Stimulated activated CD8-positive, alpha-beta memory T cell treated with anti-CD3 and anti-CD28 coated beads, Interleukin-15, amount 100 ng/mL, for 24 hours (primary cell): ENCODE measurements at places on chromosomes 12 and 14.

- no peak for DNase-seq
Measured at GRCh38 chr12:108702595-108703320, 28.6 kb downstream of the CORO1C start.

- no peak for DNase-seq
Measured at GRCh38 chr12:126706300-126706699, 1560.7 kb upstream of the TMEM132C start.

DNA sequence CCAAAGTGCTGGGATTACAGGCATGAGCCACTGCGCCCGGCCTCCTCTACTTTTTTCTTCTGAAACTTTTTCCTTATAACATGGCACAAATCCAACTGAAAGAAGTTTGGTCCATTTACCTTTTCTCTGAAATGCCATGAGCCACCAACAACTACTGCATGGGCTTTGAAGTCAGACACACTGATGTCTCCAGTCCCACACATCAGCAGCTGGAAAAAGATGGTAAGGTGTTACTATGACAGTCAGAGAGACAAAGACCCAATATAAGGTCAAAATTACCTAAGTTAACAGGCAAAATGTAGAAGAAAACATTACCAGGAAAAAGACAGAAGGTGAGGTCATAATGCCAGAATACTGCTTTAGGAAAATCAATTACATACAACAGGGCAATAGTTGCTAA is 48.2 kb downstream of the AREL1 start:
- DNase-seq, result no peak

GRCh38 chr14:50233951-50234250 is 2.5 kb upstream of the SOS2 start:
- no peak for DNase-seq
